ENCODE measurements at places on chromosomes 7 and 10. TPM values are rescaled to one million over a fixed set of nuclear protein-coding genes. Genes with fewer than 3 reads are reported as not detected.

GAD2 gene
- total RNA-seq, result not detected

LRRC4 gene
- 0.50 TPM for total RNA-seq

CROT gene
- 22.2 TPM for total RNA-seq

MINDY4 gene
- total RNA-seq, result 7.6 TPM

ACTR3C gene
- 2.8 TPM for total RNA-seq

PNPLA8 gene
- total RNA-seq, result 40.7 TPM

PON1 gene
- not detected for total RNA-seq

AKAP9 gene
- total RNA-seq, result 30.9 TPM

CFAP46 gene
- total RNA-seq, result 1.4 TPM

Data from A172 (cell line).